ENCODE measurements at places on chromosomes 5 and 9. TPM values are rescaled to one million over a fixed set of nuclear protein-coding genes. Genes with fewer than 3 reads are reported as not detected.

Gene SPINK7
- not detected for total RNA-seq

GRCh38 chr5:32323741-32324140, 11.0 kb upstream of the MTMR12 start:
- DNase-seq = no peak

GRCh38 chr9:28866951-28867350, 1293.7 kb upstream of the C9orf72 start:
- no peak for DNase-seq

- DNase-seq = no peak
Observed at GRCh38 chr9:88807426-88807825, 183.8 kb upstream of the S1PR3 start.

DNA sequence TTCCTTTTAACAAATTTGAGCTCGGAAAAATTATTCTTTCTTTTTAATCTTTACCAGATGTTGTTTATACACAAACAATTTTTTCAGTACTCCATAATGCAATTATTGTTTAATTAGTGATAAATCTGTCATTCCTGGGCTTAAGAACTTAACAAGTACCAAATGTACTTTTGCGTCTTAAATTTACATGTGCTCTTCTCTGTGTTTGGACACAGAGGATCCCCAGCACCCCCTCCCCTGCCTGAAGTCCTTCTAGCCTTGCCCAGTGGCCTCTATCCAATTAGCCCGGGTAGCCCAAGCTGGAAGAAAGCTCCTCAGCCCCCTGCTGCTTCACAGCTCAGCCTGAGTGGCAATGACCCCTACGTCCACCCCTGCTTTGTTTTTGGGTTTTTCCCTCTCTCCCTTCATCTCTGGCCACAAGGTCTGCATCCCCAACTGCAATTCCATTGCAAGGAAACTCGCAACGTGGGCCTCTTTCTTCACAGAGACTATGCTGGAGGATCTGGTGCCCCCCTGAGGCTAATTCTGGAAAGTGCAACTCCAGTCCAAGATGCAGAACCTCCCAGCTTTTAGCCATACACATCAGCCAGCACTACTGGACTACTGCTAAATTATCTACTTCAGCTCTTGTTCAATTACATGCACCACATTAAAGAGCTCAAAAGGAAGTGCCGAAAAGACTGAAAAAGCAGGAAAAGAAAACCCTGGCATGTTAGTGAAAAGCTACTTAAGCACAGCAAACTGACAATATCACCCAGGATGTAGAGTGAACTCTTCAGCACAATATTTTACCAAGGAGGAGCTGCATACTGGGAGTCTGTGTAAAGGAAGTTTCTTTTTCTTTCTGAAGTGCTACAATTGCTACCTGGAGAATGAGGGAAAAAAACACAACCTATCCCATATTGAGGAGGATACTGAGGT, 186.2 kb downstream of the FANCC start:
- peak; percentile 84 for DNase-seq

Gene ITK
- total RNA-seq = 0.62 TPM

DNA sequence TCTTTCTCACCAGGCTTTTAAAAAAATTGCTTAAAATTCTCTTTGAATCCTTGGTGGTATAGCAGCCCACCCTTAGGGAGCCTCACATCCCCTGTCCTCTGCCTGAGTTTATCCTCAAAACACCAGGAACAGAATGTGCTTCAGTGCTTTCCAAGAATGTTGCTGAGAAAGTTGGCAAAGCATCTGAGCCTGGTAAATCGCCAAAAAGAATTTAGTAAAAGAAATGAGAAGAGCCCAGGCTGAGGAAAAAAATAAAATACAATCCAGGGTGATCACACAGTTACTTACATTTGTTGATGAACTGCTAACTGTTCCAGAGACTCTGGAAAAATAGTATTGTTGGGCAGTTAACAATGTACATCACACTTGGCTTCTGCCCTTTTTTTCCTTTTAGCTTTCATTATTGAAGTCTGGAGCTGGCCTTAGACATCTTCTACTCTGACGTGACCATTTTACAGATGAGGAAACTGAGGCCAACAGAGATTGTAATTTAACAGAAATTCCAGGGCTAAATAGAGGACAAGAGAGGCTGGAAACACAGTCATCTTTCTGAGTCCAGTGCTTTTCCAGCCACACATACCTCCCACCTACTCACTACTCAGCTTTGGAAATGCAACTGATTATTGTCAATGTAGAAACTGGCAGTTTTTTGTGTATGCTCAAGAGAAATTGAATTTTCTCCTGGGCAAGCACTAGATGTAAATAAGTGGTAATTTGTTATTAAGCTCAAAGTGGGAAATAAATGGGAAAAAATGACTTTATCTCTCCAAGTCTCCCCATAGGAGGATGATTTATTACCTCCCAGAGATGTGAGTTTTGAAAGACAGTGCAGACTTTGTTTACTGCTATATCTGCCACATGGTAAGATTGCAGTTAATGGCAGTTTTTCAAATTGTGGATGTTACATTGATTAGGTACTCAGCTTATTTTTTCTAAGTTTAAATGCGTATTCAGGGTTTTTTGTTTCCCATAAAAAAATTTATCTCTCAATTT, 86.7 kb upstream of the ALDH1A1 start:
- DNase-seq = no peak

GRCh38 chr9:37905131-37905505, 1.2 kb upstream of the SLC25A51 start:
- no peak for DNase-seq

DNA sequence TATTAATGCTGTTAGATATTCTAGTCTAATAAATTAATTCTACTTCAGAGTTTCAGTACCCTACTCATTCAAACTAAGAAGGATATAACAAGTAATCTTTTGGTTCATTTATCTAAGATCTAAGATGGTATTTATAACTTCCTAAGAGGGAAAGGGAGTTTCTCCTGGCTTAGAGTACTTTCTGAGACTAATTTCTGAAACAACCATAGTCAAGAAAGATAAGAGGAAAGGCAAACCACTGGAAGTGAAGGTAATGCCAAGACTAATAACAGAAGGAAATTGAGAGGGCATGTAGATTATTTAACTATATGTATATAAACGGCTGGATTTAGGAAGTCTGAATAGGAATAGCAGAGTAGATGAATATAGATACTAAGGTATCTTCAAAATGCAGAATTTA, 112.4 kb upstream of the ACOT12 start:
- no peak for DNase-seq

DNA sequence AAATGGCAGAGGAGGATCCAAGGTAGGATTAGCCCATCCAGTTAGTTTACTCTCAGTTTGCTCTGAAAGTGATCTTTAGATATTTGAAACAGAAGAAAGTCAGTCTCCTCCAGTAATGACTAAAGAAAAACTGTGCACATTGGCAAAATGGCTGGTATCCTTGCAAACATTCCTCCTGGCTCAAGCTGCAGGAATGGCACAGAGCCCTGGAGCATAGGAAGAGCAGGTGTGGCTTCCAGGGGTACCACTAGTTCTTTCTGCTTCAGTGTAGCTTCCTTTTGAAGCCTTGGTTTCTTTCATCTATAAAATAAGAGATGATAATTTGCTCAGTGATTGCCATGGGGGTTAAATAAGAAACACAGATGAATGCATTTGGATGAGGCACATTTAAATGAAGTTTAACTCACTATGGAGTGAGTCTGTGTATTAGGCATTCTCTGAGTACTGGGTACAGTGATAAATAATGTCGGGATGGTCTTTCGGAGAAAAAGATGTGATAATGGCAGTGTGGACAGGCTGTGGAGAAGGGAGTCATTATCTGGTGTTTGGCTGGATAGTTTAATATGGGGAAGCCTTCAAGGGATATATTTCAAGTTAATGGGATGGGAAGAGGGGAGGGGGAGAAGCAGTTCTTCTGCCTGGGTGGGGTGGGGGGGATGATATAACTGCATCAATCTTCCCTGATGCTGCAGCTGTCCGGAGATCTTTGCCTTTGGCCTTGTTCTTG, 217.3 kb upstream of the KLF4 start:
- no peak for DNase-seq

GRCh38 chr5:31638345-31638744, 586 bp upstream of the PDZD2 start:
- DNase-seq = peak; percentile 56

DNA sequence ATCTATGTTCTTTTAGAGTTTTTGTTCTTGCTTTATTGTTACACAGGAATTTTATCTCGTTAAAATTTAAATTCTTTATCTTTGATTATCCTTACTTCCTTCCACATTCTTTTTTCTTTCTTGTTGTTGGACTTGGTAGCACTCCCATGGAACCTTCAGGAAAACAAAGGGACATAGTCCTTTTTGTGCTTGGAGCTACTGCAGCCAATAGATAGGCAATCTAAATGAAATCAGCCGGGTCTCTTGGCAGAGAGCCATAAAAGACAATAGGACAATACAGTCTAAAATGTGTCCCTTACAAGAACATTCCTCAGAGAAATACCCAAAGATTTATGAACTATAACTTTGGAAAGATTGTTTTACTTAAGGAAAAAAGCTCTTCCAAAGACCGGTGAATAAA, 548.1 kb upstream of the C9orf72 start:
- no peak for DNase-seq

Gene IFNK
- total RNA-seq = not detected

Gene ADGRD2
- 0.15 TPM for total RNA-seq

DNA sequence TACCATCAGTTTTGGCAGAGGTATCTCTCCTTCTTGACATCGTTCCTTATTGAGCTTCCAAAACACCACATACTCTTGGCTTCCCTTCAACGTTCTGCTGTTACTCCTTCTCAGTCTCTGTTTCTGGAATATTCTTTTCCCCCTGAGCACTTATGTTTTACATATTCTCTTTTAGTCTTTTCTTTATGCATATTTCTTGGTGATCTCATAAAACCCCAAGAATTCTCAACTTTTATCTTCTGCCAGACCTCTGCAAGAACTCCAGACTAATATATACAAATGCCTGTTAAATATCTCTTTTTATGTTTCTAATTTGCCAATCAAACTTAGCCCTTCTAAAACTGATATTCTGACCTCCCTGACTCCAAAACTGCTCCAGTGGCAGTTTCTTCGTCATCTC, 453.4 kb upstream of the CTNND2 start:
- no peak for DNase-seq

DNA sequence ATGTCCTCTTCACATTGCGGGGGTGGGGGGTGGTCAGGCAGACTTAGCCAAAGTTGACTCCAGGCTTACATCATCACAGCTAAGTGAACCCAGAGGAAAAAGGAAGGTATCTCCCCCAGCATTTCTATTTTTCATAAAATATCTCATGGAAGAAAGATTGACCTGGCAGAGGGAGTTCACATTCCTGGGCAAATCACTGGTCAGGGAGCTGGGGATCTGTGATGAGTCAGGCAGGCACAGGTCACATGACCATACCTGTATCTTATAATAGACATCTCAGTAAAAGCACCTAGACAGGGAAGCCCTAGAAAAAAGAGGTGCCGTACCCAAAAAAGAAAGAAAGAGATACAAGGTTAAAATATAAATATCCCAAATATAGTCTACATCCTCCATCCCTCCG, 57.3 kb upstream of the WWC1 start:
- no peak for DNase-seq

- DNase-seq = no peak
Observed at GRCh38 chr5:151695464-151695863, 8.7 kb upstream of the SPARC start.

DNA sequence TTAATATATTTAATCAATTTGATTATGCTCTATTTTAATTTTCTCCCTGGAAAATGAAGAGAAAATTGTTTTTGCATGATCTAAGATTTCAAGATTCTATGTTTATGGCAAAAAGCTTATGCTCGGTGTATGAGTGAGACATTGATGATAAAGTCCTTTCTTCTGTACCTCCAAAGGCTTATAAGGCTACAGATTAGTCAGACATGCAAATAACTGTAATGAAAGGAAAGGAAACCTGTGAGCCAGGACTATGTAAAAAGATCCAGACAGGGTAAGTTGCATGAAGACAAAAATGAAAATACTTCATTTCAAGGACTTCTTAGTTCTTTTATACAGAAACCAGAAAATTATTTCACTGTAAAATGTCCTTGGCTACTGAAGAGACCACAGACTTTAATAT, 52.2 kb upstream of the EDIL3 start:
- no peak for DNase-seq

All from right cardiac atrium (tissue), 5 donors.